ENCODE measurements at places on chromosomes 12 and 14.

DNA sequence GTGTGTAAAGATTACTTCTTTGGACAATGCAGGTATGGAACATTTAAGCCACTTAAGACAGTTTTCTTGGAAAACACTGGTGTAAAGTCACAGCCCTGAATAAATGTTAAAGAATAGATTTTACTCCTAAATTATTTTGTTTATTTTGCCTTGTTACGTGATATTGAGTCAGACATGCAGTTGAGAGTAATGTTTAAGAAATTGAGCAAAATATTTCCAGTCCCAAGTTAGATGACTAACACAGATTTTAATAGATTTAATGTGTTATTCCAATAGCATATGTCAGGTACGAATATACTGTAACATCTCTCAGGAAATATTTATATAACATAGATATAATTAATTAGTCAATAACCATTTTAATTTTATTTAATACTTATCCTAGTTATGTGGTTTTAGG is 1361.7 kb downstream of the FSCB start:
- no peak for DNase-seq

DNA sequence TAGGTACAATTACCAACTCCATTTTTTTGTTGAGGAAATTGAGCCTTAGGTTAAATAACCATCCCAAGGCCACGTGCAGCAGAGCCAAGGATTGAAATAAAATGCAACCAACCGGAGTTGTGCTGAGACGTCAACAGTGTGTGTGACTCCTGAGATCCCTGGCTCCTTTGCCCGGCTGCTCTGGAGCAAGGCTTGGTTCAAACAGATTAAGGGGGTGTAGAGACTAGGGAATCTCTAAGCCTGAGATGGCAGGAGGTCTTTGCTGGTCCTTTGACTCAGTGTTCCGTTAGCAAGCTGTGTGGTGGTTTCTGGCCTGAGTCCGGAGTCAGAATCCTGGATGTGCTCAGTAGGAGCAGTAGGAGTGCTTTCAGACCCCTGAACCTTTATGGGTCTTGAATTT is 1.4 kb upstream of the SLC8A3 start:
- no peak for DNase-seq

GRCh38 chr14:90056826-90057225 is 5.0 kb upstream of the KCNK13 start:
- DNase-seq, result no peak

- DNase-seq, result no peak
These were observed 38.5 kb downstream of the LTBP2 start for GRCh38 chr14:74573421-74574089.

DNA sequence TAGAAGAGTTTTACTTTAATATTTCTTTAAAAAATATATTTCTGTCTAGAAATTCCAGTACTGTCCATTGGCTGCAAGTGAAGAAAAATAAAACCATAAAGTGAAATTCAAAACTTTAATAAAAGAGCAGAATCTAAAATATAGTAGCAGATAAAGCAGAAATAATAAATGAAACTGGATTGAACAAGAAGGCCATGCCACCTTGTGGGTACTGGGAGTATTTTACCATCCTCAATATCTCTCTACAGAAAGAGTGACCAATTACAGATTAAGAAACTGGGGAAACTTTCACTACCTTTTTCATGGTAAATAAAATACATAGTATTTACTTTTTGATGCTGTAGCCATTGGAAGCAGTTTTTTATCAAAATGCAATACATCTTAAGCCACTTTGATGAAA is 220.5 kb downstream of the BCAT1 start:
- no peak for DNase-seq

DNA sequence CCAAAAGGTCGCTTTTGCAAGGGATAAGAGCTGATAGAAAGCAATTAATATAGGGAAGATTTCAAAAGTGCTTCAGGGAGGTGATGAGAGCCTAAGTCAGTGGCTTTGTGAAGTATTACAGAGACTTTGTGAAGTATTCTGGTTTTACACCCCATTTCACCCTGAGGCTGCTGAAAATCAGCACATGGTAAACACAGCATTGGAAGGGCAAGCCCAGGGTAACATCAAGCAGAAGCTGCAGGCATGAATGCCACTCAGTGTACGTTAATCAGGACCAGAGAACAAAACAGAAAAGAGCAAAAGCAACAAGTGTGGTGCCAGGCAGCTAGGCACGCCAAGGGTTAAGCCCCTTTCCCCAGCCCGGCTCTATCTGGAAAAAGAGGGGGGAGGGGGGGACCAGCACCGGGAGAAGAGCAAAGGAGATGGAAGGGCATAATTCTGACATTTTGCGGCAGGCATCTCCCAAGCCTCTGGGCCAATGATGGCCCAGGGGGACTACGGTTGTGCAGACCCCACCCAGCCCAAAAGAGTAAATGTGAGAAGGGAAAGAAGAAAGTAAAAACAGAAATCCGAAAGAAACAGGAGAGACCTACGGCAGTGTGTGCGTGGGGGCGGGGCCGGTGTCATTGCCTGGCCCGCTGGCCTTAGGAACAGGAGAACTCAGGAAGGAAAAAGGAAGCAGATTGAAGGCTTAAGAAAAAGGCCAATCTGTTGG is 58.9 kb downstream of the DHRS2 start:
- DNase-seq, result no peak

DNA sequence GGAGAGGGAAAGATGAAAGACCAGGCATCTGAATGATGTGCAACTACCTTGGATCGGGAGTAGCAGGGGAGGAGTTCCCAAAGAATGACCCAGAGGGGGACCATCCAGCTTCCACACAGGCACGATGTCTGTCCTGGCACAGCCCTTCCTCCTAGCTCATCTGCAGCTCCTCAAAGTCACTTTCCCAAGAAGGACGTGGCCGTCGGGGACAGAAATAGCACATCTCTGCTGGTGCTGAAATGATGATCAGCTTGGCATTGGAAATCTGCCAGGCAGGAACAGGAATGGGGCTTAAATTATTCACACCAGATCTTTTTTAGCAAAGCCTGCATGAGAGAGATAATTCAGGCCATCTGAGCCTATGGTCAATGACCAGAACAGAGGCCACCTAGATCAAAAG is 41.7 kb downstream of the TSPAN11 start:
- DNase-seq, result no peak

Measured in Jurkat, Clone E6-1 (cell line).